ENCODE measurements at places on chromosomes 4 and X.
A peak's percentile ranks its signal among the peaks of the same experiment; 100 is the strongest.

- no peak for DNase-seq
These were observed 2012.4 kb upstream of the IGFBP7 start for GRCh38 chr4:59122626-59123025.

DNA sequence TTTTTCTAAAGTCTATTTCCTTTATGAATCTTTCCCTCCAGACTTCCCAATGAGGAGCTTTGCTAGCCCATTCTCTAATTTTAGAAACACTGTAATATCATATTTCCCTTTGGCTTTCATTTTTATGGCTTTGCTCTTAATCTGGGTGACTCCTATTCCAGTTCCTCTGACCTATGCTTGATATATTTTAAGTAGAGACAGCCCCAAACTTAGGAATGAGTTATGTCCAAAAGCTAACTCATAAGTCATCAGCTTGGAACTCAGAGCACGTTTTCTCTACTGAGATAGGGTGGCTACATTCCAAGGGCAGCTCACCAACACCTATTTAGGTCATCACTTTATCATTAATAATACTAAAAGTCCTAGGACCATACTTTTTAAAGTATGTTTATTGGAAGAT is 77.8 kb downstream of the OR13H1 start:
- no peak for DNase-seq

DNA sequence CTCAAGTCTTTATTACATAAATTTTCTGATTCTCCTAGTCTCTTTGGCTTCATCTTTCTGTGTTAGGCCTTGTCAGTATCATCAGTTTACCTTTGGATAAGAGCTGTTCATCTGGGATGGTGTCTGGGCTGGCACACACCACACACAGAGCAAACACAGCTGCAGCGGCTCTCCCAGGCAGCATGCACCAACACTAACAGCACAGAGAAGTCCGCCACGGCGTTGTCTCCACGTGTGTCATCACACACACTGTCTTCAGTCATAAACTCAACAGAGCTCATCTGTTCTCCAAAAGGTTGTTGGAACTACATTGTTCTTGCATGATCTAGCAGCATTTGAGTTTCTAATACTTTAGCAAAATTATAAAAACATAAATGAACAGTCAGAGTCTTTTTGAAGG is 851.9 kb upstream of the FRG1 start:
- DNase-seq = no peak

DNA sequence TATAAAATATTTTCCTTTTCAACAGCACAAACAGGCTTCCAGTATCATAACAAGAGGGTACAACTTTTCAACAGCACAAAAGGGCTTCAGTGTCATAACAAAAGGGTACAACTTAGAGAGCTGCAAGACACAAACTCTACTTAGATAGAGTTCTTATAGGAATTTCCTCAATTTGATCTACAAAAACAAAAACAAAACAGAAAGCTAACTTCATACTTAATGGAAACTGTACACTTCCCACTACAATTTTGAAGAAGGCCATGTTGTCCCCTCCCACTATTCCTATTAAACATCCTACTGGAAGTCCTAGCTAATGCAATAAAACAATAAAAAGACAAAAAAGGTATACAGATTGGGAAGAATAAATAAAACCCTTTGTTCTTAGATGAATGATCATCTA is 96.7 kb downstream of the CENPC start:
- DNase-seq = no peak

GRCh38 chr4:24855741-24856140 is 57.1 kb downstream of the CCDC149 start:
- DNase-seq = no peak

GRCh38 chr4:75229806-75230570 is 284.2 kb downstream of the RCHY1 start:
- DNase-seq = no peak

- no peak for DNase-seq
These were observed 175.9 kb upstream of the LCORL start for GRCh38 chr4:18197467-18197866.

GRCh38 chrX:132219343-132219768 is at the start of gene RAP2C:
RAP2C (minus strand) TSS chrX:132219447; CDS start chrX:132217268, 2,179 bp downstream.
- peak; percentile 76 for DNase-seq

- DNase-seq = no peak
These were observed 65.8 kb downstream of the ARHGEF6 start for GRCh38 chrX:136714626-136715599.

DNA sequence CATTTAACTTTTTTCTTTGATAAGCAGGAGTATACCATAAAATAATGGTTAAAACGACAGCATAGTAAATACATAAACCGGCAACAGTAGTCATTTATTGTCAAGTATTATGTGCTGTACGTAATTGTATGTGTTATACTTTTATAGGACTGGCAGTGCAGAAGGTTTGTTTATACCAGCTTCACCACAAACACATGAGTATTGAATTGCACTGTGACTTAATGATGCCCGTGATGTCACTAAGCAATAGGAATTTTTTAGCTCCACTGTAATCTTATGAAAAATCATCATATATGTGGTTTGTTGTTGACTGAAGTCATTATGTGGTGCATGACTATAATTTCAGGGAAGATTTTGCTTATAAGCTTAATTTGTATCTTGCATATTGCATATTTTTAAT is 424.6 kb downstream of the PABPC4L start:
- no peak for DNase-seq

- DNase-seq = peak; percentile 5
These were observed 995 bp downstream of the SMARCA5 start for GRCh38 chr4:143514497-143514896.

- DNase-seq = no peak
These were observed 43.1 kb upstream of the BOD1L1 start for GRCh38 chr4:13670456-13671160.

DNA sequence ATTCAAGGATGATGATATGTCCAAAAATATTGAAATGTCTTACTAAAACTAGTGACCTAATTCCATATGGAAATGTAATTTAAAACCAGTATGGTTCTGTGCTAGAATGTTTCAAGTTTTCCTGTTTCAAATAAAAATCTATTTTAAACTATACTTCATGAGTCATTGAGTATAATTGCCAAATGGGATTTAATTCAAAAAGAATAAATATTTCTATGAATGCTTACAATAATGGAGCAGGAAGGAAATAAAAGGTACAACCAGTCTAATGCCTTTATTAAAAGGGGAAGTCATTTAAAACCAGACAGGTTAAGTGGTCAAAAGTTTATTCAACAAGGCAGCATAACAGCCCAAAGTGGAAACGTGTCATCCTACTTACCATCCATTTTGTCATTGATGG is 2347.1 kb downstream of the PCDH7 start:
- no peak for DNase-seq

GRCh38 chr4:5995901-5996623 is 22.2 kb downstream of the C4orf50 start:
- DNase-seq = no peak

DNA sequence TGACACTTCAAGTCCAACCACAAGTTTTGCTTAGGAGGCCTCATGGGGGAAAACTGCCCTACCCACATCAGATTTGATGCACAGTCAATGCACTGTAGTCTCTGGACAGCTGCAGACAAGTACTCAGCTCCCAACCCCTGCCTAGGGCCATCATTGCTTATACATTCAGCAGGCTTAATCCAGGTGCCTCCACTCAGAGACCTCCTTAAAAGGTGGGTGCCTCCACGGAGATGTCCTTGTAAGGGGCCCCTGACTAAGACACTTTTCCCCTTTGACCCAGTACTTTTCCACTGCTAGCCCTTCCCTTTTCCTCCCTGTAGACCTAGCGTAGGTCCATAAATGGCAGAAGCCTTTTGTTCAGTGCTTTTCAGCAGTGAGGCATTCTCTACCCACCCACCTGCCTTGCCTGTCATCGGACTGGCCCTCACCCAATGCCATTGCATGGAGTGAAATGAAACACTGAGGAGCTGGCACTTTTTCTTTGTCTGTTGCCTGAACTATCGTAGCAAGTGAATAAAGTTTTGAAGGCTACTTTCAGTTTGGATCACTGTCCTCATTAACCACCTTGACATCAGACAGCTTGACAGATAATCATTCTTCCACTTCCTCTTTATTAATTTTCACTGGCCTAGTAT is 23.8 kb upstream of the PLK4 start:
- DNase-seq = no peak

GRCh38 chr4:81714291-81714690 is 242.6 kb upstream of the RASGEF1B start:
- DNase-seq = no peak

DNA sequence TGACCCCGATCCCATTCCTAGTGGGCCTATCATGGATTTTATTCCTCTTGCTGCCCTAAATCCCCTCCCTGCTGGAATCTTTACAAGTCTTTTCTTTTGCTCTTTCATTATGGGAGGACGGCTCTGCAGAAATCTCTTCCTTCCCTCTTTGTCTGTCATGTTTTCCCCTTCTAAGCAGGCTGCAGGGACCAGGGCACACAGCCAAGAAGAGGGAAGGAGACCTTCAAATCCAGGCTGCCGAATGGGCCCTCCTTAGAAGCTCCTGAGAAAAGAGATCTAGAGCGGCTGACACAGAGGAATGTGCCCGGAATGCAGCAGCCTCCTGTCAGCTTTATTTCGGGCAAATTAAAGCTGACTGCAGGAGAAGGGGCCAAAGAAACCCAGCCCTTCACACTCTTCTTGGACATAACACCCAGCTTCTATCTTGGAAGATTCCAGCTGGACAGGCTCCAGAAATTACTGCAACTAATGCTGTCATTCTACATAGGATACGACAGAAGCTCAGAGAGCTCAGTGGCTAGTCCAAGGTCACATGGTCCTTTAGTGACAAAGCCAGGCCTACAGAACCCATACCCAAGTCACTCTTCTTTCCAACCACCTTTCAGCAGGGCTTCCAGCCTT is 187.8 kb upstream of the NHS start:
- DNase-seq = no peak

- no peak for DNase-seq
These were observed 15.0 kb downstream of the FNIP2 start for GRCh38 chr4:158783785-158784184.

GRCh38 chr4:54695788-54696187 is 38.0 kb downstream of the KIT start:
- DNase-seq = no peak

DNA sequence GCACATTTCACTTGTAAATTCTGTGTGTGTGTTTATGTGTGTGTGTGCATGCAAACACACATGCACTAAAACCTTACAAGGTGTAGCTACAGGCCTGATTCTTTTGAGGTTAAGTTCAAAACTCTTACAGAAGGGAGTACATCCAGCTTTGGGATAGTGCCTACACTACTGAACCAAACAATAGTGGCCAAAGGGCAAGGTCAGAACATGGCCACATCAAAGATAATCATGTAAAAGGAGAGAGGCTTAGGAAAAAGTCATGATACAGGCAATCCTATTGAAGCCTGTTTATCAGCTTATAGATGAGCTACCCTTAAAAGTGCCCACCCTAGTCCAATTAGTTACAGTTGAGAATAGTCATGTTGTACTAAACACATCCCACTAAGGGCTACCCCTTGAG is 139.6 kb downstream of the IDS start:
- no peak for DNase-seq

GRCh38 chrX:130654409-130654950 is 248.5 kb downstream of the ENOX2 start:
- no peak for DNase-seq
